ENCODE measurements at places on chromosomes 1 and 21. TPM values are rescaled to one million over a fixed set of nuclear protein-coding genes. Genes with fewer than 3 reads are reported as not detected.

DNA sequence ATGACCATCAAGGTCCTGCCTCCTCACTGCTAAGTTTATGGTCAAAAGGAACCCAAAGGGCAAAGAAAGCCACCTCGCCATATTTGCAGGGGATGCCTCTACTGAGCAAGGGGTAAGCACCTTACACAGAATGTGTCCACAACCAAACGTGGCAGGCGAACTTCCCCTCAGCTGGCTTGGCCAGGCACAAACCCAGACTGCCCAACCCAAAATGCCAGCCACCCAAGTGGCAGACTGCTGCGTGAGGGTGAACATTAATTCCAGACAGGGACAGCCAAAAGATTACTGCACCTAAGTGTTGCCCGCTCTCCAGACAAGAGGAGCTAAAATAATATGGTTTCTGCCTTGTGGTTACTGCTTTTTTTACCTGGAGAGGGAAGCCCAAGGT is 16.0 kb downstream of the ZNF697 start:
- no peak for DNase-seq

GRCh38 chr1:27413004-27413403 is 20.6 kb downstream of the GPR3 start:
- no peak for DNase-seq

Gene CFAP57
- total RNA-seq, result 0.66 TPM

Gene FAM78B
- 0.69 TPM for total RNA-seq

- no peak for DNase-seq
Observed at GRCh38 chr1:82492159-82492558, 691.4 kb downstream of the ADGRL2 start.

- DNase-seq, result no peak
Observed at GRCh38 chr1:58657082-58657481, 42.8 kb downstream of the MYSM1 start.

DNA sequence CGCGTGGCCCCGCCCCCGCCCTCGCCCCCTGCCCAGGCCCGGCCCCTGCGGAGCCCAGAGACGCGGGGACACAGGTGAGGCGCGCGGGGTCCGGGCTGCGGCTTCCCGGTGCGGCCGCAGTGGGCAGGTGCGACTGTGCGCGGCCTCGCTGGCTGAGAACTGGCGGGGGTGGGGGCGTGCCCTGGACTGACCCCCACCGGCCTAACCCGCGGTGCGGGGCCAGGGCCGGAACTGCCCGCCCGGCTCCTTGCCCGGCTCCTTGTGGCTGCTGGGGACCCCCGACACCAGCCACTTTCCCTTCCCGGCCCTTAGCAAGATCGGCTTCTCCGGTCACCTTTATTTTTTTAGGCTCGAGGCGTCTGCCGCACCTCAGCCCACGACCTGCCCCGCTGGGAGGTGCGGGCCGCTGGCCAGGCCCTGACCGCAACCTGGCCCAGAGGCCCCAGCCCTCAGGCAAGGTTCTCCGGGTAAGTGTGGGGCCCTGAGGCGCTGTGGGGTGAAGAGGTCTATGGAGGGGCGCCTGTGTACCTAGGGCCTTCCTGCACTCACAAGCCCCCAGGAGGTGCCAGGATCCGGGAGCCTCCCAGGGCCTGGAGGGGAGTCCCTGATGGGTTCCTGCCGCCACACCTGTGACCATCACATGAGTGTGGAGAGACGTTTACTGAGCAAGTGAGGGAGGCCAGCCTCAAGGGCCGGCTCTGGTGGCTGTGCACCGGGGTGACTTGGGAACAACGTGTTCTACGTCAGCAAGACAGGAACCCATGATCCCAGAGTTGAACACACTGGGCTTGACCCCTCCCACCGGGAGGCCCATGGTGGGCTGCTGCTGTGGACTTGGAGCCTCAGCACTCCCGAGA is at the start of gene SMIM1:
Gene SMIM1, plus strand, starts transcription at position 35 of the 857 bp plus-strand sequence. CDS start 2,625 bp downstream, outside the sequence.
- DNase-seq, result no peak

Gene DCST2
- 1.9 TPM for total RNA-seq

GRCh38 chr1:38586993-38587646 is 272.5 kb downstream of the RRAGC start:
- DNase-seq, result peak; percentile 46

DNA sequence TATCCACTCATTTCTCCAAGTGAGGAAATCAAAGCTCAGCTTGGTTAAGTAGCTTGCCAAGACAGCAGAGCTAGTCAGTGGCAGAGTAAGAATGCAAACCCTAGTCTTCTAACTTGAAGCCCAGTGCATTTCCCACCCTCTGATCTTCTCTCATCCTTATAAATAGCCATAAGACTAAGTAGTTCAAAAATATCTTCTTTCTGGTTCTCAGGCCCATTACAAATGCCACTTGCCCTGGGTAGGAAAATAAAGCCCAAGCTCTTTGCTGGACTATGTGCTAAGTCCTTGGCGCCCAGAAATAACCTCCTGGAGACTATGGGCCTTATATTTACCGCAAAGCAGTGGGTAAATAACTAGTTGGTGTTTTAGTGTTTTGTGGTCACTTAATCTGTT is 505.8 kb downstream of the PLPP3 start:
- no peak for DNase-seq

DNA sequence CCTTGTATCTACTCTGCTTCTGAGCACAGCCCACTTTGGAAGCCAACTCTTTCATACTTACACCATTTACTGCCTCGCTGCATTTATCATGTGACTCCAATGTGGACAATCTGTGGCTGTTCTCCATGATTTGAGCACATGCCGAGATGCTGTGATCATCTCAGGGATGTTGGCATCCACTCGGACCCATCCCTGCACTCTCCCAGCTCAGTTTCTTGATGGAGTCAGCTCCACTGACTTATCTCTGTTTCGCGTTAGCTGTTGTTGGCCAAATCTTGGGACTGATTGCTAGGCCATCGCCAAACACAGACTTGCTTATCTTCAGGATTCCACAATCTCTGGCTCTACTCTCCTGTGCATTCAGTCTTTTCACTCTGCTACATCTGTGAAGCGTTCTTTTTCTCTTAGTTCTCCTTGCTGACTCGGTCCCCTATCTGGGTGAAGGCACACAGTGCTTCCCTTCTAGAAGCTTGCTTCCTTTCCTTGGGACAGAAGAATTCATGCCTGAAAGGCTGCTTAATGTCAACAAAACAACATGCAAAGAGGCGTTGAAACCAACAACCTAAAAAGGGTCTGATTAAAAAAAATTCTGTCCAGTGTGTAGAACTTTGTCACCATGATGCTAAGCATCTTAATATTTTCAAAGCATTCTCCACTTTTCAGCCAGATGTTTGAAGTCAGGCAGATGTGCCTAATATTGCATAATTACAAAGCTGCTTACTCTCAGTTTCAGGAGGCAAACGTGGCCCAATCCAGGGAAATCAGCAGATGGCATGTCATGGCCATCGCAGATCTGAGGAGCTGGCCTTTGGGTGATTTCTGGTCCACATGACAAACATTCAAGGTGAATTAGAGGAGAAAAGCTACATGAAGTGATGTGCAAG is 120.7 kb downstream of the NGF start:
- no peak for DNase-seq

Gene INSRR
- not detected for total RNA-seq

DNA sequence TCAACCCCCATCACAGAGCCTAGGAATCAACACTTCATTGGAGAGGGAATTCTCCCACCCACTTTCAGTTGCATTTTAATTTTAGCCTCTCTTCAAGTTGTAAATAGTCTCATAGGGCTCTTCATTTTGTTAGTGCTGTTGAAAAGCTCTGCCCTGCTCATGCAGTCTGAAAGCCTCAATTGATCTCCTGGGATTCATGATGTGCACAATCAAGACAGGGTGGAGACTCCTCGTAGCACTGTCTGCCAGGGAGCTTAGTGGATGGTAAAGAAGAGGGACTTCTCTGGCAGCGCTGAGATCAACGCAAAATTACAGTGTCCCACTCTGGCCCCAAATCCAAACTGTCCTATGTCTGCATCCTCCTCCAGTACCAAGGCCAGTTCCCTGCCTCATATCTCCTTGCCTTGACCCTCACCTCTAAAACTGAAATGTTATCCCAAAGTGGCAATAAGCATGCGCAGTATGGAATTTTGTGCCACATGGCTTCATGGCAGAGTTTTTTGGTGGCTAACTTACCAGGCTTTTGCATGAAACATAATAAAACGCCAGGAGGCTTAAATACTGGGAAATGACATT is 282.2 kb downstream of the CACNA1E start:
- no peak for DNase-seq

Gene ILDR2
- total RNA-seq, result 2.7 TPM

Gene MPL
- 0.12 TPM for total RNA-seq

Gene BLACAT1
- 0.37 TPM for total RNA-seq

Gene TRIM63
- total RNA-seq, result 0.15 TPM

GRCh38 chr1:195664628-195665027 is 943.6 kb downstream of the KCNT2 start:
- no peak for DNase-seq

GRCh38 chr1:88662723-88663122 is 21.4 kb upstream of the PKN2 start:
- DNase-seq, result no peak

Gene OR10T2
- not detected for total RNA-seq

- DNase-seq, result no peak
Observed at GRCh38 chr1:169466259-169467230, 19.2 kb downstream of the SLC19A2 start.

Gene TFF2
- total RNA-seq, result 2.3 TPM

Gene IGSF21
- 0.40 TPM for total RNA-seq

DNA sequence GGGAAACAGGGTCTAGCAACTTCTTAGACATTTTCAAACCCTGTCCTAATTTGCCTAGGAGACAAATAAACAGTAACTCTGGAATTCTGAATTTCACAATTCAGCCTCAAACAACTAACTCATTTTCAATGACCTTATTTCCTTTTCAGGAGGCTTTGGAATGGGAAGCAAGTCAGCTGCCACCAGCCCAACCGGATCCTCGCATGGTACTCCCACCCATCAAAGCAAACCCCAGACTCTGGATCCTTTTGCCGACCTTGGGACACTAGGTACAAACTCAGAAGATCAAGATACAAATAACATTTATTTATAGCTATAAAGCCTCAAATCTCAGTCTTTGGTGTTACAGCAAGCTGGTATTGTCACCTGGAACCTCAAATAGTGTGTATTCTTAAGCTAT is 18.9 kb upstream of the LEPR start:
- DNase-seq, result no peak

- peak; percentile 32 for DNase-seq
Observed at GRCh38 chr1:157955221-157955620, 38.2 kb upstream of the KIRREL1 start.

DNA sequence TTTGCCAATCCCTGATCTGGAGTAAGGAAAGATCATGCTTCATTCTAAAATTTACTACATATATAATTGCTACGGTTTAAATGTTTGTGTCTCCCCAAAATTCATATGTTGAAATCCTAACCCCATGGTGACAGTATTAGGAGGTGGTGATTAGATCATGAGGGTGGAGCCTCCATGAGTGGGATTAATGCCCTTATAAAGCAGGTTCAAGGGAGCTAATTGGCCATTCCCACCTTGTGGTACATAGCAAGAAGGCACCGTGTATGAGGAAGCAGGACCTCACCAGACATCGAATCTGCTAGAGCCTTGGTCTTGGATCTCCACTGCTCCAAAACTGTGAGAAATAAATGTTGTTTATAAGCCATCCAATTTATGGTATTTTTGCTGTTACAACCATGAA is 55.5 kb downstream of the GADD45A start:
- DNase-seq, result no peak

Gene FGR
- 2.0 TPM for total RNA-seq

GRCh38 chr1:9590201-9590600 is 1.5 kb downstream of the TMEM201 start:
- DNase-seq, result no peak

Gene RBM15
- 24.1 TPM for total RNA-seq

Gene SMCP
- not detected for total RNA-seq

- no peak for DNase-seq
Observed at GRCh38 chr1:185627171-185627570, 107.0 kb upstream of the HMCN1 start.

Gene POTED
- not detected for total RNA-seq

Gene DDAH1
- total RNA-seq, result 144 TPM

- DNase-seq, result no peak
Observed at GRCh38 chr21:26747216-26747615, 98.0 kb downstream of the ADAMTS1 start.

Gene BTBD19
- 1.6 TPM for total RNA-seq

GRCh38 chr1:202697038-202697437 is 13.2 kb downstream of the SYT2 start:
- DNase-seq, result peak; percentile 75

Gene SLC19A2
- total RNA-seq, result 8.0 TPM

DNA sequence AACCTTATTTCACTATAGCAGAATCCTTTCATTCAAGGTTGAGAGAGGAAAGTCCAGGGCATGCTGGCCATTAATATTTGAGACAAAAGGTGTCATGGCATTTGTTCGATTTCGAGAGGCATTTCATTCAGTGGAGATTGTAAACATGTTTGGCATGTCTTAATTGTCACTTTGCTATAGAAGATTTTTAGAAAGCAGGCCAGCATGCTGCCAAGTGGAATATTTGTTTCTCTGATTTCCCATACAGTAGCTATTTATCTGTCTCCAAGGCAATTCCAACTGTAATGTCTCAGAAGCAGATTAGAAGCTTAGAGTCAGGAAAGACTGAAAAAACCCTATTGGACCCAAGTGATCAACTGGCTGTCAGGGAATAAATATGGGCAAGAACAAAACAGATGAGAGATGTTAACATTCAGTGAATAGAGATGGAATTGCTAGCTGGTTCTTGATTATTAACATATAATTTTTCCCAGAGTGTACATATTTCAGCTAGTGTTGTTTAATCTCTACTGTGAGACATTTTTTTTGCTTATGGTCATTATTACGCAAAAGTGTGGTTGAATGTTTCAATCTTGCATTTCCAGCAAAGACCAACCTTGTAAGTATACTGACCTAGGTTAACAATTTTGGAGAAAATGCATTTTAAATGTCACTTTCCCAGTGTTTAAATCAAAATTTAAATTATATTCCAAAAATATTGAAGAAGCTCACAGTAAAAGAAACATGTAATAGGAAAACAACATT is 174.6 kb downstream of the KCNK2 start:
- DNase-seq, result no peak

DNA sequence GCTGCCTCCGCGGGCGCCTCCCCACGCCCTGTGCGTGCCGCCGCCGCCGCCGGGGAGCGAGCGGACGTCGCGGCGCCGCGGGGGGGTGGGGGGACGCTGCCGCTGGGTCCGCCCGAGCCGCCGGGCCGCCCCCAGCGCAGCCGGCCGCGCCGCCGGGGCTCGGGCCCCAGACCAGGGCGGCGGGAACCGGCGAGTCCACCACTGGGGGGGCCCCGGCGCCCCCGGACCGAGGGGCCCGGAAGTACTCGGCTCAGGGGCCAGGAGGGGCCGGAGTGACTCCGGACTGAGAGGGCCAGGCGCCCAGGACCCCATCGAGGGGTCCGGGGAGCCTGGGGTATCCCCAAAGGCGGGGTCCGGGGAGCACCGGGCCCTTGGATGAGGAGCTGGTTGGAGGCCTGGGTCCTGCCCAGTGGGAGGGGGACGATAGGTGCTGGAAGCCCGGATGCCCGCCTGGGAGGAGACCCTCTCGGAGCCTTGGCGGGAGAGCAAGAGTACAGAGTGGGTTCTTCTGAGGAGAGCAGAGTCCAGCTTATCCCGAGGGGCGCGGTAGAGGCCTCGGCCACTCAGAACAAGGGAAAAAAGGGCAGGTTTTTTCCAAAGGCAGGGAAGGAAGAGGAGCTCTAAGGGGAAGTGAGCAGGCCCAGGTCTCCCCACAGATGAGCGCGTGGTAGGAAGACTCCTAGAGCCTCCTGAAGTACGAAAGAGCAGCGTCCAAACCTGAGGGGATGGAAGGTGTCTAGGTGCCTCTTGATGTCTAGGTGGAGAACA is 556 bp downstream of the GMEB1 start:
- DNase-seq, result peak; percentile 45

GRCh38 chr1:240526312-240526711 is 85.6 kb downstream of the GREM2 start:
- no peak for DNase-seq

- no peak for DNase-seq
Observed at GRCh38 chr1:207344221-207344620, 22.7 kb downstream of the CD55 start.

GRCh38 chr21:29508301-29508700 is 209.6 kb downstream of the BACH1 start:
- DNase-seq, result no peak
